ENCODE measurements at places on chromosomes 4 and X.

DNA sequence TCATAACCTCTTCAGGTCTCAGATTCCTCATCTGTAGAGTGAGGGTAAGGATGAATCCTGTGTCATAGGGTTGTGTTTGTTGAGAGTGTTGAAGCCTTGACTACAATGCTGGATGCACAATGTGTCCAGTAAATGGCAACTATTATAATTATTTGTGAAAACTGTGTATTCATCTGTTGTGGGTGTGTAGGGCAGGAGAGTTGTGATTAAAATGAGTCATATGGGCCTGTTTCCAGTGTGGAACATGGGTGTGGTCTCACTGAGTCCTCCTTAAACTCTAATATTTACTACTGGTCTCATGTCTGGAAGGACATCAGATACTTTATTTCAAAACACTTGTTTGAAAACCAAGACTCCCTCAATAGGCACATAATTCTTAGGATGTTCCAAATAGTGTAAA, 208.5 kb upstream of the CASK start:
- DNase-seq = no peak

DNA sequence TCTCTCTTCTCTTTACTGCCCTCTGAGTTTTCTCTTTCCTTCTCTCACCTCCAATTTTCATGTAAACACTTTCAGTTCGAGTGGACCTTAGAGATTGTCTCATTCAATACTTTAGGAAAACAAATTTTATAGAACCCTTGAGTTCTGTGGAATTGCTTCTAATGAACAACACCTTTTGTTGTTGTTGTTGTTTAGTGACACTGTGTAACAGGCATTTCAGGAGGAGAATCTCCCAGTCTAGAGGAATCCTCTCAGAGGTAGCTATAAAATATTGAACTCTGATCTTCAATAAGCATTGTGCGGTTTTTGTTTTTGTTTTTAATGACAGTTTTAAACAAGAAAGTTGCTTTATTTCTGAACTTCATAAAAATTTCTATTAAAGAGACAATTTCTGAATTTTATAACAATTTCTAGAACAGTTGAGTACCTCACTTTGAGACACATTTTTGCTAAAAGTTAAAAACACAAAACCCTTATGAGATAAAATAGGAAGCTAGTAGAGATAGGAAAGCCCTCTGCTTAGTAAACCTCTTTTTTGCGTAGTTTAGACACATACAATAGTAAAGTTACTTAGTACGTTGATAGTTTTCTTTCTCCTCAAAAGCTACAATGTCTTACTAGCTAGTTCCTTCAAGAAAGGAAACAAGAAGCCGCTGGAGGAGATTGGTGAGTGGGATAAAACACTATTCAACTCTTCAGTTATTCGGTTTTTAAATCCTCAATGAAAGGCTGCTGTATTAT, 38.8 kb downstream of the CLCN3 start:
- DNase-seq = no peak

DNA sequence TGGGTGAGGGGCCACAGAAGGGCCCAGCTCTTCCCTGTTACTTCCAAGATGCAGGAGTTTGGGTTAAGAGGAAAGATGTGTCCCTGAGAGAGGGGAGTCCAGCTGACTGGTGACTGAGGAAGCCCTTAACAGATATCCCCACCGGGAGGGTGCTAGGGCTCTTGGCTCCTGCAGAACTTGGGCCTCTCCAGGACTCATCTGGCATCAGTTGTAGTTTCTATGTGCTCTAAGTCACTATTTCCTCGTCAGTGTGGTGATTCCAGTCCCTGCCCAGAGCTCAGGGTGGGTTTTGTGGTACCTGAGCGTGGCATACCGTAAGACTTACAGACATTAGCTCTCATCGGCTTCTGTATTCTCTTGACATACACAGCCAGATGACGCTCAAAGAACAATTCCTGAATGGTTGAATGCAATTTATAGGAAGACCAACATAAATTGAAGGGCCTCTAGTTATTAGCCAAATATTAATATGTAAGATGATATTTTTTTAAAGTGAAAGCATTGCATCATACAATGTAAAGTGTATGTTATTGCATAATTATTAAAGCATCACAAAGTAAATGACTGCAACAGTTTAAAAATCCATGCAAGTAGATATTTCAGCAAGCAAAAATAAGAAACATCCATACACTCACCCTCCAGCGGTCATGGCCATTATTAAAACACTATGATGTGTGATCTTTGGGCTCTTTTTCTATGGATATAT, 195.5 kb downstream of the PTTG2 start:
- DNase-seq = no peak

DNA sequence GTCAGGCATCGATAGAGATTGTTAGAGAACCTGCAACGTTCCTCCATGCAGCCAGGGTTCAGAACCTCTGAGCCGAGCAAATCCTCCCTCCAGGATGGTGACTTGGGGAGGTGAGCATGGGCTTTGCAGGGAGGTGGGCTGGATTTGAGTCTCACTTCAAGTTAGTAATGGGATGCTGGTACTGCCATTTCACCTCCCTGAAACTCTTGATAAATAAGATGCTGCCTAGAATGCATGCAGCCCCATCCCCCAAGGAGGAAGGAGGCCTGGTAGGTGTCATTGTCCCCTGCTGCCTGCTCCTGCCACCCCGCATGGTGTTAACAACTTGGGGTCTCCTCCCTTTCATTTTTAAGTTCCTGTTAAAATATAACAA, 35.7 kb upstream of the SLC2A9 start:
- no peak for DNase-seq

DNA sequence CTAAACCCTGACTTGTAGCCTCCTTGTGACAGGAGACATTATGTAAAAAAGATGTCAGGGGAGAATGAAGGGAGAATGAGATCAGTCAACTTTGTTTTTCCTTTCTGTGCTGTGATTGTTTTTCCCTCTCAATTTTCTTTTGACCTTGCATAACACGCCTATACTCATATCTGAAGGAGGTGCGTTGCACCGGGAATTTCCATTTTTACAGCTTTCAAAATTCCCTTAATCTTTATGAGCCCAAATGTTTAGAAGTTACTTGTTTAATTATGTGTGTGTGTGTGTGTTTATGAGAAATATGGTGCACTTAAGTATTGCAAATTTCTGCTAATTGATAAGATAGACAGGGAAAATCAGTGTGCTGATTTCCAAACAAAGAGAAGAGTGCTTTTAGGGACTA, 21.6 kb downstream of the SYNPO2 start:
- DNase-seq = no peak

DNA sequence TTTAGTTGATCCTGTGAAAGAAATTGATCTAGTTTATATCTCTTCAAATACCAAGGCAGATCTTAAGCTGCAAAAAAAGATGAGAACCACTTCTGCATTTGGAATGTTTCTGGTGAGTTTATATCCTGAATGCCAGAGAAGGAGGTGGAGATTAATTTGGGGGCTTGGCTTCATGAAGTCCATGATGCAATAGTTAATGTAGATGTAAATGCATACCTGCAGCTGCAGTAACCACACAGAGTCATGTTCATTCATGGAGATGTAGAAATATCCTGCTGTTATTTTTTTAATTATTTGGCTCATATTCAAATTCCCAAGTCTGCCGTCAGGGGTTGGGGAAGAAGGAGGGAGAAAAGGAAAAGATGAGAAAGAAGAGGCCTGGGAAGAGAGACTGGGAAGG, at the start of gene SULT1E1:
Gene SULT1E1, minus strand, starts transcription at position 94 of the 400 bp plus-strand sequence. CDS start 2,501 bp downstream, outside the sequence.
- DNase-seq = no peak

- DNase-seq = no peak
These were observed 13.8 kb upstream of the ADAMTS3 start for GRCh38 chr4:72582853-72583252.

DNA sequence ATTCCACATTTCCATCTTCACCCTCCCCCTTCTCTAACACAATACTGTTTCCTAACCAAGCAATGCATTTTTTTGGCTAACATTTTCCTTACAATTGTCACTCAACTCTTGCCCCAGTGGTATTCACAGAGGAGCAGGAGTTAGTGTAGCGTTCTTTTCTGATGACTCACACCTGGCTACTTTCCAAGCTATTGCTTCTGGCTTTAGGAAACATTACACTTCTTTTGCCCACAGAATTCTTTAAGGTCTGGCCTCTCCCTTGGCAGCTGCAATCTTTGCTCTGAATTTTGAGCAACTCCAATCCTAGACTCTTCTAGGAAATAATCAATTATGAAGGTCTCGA, 27.5 kb upstream of the PDGFC start:
- DNase-seq = no peak

DNA sequence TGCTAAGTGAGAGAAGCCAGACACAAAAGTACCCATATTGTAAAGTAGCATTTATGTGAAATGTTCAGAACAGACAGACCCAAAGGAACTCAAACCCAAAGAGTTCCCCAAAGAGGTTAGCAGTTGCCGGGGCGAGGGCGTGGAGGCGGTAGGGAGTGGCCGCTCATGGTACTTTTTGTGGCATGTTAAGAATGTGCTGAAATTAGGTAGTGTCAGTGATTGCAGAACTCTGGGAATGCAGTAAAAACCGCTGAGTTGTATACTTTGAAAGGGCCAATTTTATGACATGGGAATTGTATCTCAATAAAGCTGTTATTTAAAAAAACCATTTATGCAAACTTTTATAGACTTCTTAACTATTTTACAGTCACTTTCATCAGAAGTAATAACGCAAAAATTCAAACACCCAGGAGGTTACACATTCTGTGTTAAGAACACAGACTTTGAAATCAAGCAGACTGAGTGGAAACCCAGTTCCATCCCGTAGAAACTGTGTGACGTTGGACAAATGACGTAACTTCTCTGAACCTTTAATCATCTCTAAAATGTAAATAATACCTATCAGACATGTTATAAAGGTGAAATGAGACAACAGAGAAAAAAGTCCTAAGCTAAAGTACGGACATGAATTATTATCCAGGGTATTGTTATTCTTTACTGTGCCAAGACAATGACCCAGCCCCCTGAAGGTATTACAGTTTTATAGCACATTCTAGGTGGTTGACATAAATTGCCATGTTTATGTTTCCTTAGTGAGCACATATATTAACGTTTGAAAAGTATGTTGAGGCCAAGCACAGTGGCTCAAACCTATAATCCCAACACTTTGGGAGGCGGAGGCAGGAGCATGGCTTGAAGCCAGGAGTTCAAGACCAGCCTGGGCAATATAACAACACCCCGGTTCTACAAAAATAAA, 19.7 kb downstream of the ZFP42 start:
- DNase-seq = no peak

- no peak for DNase-seq
These were observed 821.7 kb upstream of the FTHL17 start for GRCh38 chrX:31893525-31893924.

DNA sequence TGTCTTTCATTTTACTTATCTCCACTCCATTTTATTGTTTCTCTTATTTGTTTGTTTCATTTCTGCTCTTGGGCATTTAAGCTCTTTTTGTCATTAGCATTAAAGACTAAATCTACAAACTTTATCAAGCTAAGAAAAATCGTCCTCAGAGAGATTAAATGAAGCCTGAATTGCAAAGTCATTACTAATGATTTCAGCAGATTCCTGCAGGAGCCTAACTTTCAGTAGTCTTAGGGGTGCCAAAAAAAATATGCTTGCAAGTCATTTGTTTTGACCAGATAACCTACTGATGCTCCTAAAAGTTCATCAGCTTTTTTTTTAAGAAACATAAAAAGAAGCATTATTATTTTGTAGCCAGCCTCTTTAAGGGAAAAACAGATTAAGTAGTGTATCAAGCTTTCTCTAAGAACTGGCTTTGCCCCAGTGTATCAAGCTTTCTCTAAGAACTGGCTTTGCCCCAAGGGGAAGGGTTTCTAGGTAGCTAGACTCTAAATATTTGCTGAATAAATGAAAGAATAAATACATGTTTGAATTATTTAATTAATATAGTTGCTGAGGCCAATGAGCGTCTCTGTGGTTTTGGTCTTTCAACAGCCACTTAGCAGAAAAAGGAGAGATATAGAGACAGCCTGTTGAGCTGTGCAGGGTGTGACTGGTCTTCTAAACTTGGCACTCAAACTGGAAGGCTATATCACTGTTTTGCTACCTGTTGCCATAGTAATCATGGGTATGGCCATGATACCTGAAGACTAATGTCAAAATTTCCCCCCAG, 174.2 kb downstream of the BTC start:
- DNase-seq = no peak

Data from stimulated activated CD4-positive, alpha-beta T cell treated with anti-CD3 and anti-CD28 coated beads, Interleukin-4, amount 100 ng/mL, for 48 hours (primary cell).